Lung (tissue), 17 donors: ENCODE measurements at places on chromosomes 11 and 22. TPM values are rescaled to one million over a fixed set of nuclear protein-coding genes. Genes with fewer than 3 reads are reported as not detected.

DNA sequence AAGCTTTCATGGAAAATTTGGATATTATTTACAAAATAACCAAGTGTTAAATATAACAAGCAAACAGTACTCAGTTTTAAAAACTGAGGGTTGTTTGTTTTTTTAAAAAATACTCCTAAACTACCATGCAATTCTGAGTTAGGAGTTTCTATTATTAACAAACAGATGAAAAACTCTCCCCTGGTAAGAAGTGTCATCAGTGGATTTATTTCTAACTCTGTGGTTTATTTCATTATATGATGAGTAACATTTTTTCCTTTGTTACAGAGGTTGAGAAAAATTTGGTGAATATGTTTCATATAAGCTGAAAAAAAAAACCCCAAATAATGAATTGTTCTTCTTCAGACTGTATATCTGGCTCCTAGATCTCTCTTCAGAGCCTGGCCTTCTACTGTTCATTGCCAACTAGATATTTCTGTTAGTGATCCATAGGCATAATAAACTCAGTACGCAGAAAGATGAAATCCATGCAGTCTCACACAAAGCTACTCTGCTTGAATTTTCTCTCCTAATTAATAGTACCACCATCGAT lies 29.4 kb upstream of the PDE3B start:
- no peaks in the 10 kb centered on the region for H3K27me3 ChIP-seq
- no peak overlapping the region for H3K27ac ChIP-seq
- peaks cover 16% of the 10 kb centered on the region for H3K36me3 ChIP-seq
- no peaks in the 10 kb centered on the region for H3K4me1 ChIP-seq
- no peak for DNase-seq
- no peak overlapping the region for H3K4me3 ChIP-seq

DNA sequence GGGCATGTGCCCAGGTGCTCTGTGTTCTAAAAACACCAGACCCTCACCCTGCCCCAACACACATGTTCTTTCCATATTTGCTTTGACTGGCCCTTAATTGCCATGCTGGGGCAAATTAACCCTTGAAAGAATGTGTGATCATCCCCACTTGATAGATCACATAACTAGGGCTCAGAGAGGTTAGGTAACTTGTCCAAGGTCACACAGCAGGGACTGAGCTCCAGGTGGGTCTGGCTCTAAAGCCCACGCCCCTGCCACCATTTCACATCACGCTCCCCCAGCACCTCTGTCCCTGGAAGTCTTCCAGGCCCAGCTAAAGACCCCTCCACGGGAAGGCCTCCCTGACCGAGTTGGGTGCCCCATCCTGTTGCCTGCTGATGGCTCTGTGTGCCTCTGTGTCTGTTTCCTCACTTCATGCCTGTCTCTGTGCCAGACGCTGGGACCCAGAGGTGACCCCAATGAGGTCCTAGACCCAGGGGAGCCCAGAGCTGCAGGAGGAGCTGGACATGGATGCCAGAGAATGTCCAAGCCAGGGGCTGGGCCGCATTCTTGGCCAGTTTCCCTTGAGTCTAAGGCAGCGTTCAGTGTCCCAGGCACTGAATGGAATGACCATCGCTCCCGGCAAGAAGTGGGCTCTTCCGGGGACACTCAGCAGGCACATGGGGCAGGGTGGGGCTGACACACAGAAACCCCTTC lies 79.7 kb downstream of the MYO7A start:
- H3K27ac ChIP-seq: no peak overlapping the region
- no peaks in the 10 kb centered on the region for H3K36me3 ChIP-seq
- H3K4me3 ChIP-seq: no peak overlapping the region
- DNase-seq: no peak
- H3K27me3 ChIP-seq: no peaks in the 10 kb centered on the region
- H3K4me1 ChIP-seq: no peaks in the 10 kb centered on the region

Gene APOA1
- 4.4 TPM for total RNA-seq

GRCh38 chr22:37186228-37186996 lies 1.6 kb downstream of the C1QTNF6 start:
- H3K27ac ChIP-seq: peak overlapping the region; percentile 65
- H3K4me1 ChIP-seq: peaks cover 11% of the 10 kb centered on the region
- DNase-seq: peak; percentile 88
- H3K4me3 ChIP-seq: no peak overlapping the region
- H3K27me3 ChIP-seq: no peaks in the 10 kb centered on the region
- no peaks in the 10 kb centered on the region for H3K36me3 ChIP-seq

DNA sequence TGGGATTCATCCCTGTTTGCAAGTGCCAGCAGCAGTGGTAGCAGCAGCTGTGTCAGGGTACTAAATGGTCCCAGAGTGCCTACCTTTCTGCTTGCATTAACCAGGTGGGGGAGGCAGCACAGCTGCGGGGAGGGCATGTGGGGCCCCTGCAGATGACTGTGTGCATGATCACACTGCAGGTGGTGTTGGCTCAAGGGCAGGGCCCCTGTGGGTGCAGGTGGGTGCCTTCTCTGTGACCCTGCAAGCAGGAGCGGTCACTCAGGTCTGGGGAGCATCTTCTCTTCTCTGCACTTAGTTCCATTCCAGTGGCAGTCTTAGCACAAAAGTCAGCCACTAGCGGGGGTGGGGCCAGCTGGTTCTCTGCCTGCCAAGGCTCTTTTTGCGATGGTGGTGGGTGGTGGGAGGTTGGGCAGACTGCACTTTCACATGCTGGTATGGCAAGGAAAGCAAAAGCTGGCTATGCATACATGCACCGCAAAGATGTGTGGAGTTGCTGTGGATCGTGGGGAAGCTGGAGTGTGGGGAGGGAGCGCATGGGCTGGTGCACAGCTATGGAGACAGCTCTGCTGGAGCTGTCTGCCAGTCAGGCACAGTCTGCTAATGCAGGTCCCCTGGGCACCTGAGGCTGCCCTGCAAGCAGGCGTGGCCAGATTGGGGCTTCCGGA lies 157.1 kb downstream of the DYNC2H1 start:
- no peaks in the 10 kb centered on the region for H3K36me3 ChIP-seq
- H3K27me3 ChIP-seq: no peaks in the 10 kb centered on the region
- H3K27ac ChIP-seq: no peak overlapping the region

DNA sequence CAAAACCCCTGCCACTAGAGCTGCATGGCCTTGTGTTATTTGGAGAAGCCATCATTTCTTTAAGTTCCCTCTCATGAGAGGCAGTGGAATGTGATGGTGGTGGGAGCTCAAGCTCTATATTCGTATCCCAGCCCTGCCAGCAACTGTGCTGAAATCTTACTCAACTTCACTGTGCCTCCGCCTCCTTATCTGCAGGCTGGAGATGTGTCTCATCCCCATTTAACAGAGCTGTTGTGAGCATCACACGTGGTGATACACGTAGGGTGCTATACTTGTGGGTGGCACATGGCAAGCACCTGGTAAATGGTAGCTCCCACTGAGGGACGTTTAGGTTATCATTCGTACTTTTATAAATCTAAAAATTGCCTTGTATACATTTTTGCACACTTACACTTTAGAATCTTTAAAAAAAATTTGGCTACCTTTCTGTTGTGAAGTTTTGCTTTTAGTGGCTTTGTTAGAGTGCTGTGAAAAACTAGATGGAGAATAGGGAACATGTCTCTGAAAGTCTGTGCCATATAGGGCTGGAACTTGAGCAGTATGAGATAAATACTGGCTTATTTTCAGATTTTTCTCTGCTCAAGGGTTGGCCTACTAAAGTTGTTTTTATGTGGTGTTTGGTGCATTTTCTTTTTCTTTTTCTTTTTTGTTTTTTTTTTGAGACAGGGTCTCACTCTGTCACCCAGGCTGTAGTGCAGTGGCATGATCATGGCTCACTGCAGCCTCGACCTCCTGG lies 23.2 kb downstream of the TNRC6B start:
- no peaks in the 10 kb centered on the region for H3K27me3 ChIP-seq
- H3K27ac ChIP-seq: no peak overlapping the region
- H3K36me3 ChIP-seq: no peaks in the 10 kb centered on the region
- DNase-seq: no peak
- no peak overlapping the region for H3K4me3 ChIP-seq

GRCh38 chr11:35978891-35979290 lies 35.0 kb downstream of the LDLRAD3 start:
- H3K27me3 ChIP-seq: no peaks in the 10 kb centered on the region
- DNase-seq: no peak
- H3K4me1 ChIP-seq: peaks cover 2% of the 10 kb centered on the region
